ENCODE measurements at places on chromosomes 4 and X.

DNA sequence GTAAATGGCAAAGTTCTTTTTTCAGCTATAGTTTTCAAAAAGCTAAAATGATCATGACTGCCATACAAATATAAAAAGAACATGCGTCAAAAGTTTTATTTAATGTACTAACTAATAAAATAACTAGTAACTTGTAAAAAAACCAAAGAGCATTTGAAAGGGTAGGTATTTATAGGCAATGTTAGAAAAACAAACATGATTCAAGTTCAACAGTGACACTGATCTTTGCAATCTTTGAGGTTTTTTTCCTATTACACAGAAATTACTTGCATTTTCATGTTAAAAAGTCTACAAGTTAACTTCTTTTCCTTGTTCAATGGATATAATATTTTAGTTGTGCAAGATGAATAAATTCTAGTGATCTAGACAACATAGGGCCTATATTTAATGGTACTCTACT lies 72.3 kb upstream of the GRID2 start:
- no peak for DNase-seq

DNA sequence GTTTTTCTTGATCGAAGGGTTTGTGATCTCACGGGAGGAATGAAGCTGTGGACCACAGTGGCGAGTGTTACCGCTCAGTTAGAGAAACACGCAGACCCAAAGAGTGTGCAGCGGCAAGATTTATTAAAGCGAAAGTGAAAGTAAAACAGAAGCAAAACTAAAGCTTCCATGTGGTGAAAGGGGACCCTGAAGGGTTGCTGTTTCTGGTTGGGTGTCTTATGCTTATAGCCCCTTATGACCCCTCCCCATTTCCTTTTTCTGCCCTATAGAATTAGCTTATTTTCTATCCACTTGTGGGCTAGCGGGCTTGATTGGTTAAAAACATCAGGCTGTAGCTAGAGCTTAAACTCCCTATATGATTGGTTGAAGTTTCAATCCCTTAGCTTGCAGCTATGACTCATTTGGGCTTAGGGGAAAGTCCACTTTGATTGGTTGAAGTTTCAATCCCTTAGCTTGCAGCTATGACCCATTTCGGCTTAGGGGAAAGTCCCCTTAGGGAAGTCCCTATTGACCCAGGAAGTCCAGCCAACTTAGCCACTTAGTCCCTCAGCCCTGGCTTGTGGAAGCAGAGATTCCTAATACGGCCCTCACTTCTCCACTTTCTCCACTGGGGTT lies 171.2 kb upstream of the NWD2 start:
- no peak for DNase-seq

DNA sequence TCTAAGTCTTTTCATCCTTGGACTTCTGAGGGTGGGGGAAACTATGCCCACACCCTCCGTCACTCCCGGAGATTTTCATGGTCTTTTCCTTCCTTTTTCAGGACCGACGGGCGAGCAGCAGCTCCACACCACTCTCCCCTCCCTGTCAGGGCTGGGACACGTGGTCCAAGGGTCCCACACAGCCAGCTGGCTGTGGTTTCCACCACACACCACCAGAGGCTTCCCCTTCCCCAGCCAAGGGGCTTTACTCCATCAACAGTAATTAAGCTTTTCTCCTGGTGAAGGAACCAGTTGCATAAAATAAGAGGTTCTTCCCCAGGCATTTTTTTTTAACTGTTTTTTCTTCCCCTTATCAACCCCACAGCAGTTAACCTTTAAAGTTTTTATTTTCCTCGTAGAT lies 453.9 kb downstream of the GPAT3 start:
- no peak for DNase-seq

DNA sequence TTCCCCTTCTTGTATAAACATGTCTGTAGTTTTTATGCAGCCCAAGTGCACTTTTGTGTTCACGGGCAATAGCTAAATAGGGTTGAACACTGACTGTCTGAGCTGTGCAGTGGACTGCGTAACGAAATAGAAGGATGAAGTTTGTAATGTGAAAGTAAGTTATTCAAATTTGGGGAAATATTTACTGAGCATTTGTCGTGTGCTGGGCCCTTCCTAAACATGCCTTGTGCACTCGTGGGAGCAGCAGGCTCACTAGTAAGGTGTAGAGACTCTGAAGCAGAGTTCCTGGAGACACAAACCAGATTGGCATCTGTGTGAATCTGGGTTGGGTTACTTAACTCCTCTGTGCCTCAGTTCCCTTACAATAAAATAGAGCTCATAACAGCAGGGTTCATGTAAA lies 51.7 kb upstream of the C1QTNF7 start:
- no peak for DNase-seq

DNA sequence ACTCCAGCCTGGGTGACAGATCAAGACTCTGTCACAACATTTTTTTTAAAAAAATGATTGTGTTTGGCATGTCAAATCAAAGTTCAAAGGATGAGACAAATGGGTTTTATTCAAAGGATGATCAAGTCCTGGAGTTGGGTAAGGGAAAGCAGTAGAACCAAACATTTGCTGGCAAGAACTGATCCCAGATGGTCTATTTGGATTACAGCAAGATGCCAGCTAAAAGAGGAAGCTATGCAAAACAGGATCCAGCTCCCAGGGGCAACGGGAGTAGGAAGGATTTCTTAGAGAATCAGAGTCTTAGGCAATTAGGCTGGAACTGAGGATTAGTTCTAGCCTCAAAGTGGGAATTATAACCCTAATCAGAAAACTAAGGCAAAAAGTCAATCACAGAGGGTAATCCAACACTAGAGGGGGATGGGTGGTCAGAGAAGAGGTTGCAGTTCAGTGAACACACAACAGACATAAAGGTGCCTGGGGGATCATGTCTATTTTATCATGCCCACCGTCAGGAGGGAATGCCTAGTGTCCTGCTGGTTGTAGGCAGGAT lies 133.0 kb upstream of the PLS3 start:
- no peak for DNase-seq

- no peak for DNase-seq
Observed at GRCh38 chr4:122195718-122196117, 43.6 kb downstream of the BLTP1 start.

- DNase-seq = no peak
Observed at GRCh38 chr4:183214912-183215488, 105.1 kb downstream of the CLDN22 start.

DNA sequence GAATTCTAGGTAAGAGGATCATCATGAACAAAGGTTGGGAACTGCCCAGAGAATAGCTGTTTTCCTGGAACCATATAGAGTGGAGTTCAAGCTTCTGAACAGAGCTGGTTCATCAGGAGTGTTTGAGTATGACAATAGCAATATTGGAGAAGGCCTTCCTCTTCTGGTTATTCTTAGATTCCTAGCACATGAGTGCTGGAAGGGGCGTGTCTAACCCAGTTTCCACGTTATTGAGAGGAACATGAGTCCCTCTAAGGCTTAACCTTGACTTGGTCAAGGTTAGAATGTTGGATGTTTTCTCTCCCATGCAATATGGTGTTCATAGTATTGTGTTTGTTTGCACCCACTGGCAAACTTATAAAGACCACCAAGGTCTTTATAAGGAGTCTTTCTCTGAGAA lies 101.3 kb downstream of the TSPAN7 start:
- DNase-seq = no peak

- no peak for DNase-seq
Observed at GRCh38 chr4:139243448-139244365, 36.3 kb downstream of the MGARP start.

DNA sequence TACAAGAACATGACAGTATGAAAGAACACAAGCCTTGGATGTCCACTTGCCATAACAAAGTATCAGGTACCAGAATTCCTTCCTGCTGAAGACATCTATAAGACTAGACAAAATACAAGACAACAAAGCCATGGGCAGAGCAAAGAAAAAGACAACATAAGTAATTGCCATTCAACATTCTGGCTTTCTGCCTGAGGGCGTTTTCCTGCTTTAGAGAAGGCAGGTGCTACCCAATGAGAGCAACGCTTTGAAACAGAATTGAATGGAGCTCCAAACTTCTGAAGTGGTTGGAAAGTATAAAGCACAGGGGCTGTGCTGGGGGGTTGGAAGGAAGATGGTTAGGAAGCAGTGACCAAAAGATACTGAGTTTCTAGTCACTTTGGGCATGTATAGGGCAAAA lies 30.1 kb downstream of the PDE5A start:
- DNase-seq = no peak

GRCh38 chr4:150619042-150619441 lies 37.1 kb downstream of the MAB21L2 start:
- no peak for DNase-seq

DNA sequence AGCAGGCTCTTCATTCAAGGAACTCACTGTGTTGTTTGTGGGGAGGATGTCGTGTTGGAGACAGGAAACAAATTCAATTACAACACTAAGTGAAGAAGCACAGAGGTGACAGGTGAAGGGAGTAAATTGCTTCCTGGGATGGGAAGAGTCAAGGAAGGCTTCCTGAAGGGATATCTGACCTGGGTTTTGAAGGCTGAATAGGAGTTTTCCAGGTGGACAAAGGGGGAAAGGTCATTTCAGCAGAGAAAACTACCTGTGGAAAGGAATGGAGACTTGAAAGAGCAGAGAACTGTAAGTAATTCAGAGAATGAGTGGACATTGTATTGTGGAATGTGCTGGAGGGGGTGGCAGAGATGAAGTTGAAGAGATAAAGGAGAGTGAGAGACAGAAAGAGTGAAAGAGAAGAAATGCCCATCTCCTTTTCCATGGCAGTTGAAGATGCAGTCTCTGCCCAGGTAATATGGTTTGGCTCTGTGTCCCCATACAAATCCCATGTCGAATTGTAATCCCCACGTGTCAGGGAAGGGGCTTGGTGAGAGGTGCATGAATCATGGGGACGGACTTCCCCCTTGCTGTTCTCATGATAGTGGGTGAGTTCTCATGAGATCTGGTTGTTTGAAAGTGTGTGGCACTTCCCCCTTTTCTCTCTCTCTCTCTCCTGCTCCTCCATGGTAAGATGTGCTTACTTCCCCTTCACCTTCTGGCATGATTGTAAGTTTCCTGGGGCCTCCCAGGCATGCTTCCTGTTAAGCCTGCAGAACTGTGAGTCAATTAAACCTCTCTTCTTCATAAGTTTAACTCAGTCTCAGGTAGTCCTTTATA lies 205.7 kb upstream of the BCOR start:
- DNase-seq = no peak
